ENCODE measurements at places on chromosomes 3 and 15.

DNA sequence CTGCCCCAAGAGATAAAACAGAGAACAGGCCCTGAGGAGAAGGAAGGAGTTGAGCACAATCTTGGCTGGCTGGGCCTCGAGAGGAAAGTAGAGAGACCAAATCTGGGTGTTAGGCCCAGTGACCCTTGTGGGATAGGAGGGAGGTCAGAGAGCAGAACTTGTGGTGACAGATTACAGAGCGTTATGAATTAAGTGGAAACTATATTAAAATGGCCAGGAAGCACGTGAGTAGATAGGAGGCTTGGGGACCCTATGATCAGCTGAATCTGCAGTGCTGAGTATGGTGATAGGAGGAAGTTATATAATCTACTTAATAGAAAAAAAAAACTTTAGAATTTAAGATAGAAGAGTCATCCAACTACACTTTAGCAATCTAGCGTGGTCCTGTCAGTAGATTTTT, 30.0 kb downstream of the ST6GAL1 start:
- DNase-seq: no peak

DNA sequence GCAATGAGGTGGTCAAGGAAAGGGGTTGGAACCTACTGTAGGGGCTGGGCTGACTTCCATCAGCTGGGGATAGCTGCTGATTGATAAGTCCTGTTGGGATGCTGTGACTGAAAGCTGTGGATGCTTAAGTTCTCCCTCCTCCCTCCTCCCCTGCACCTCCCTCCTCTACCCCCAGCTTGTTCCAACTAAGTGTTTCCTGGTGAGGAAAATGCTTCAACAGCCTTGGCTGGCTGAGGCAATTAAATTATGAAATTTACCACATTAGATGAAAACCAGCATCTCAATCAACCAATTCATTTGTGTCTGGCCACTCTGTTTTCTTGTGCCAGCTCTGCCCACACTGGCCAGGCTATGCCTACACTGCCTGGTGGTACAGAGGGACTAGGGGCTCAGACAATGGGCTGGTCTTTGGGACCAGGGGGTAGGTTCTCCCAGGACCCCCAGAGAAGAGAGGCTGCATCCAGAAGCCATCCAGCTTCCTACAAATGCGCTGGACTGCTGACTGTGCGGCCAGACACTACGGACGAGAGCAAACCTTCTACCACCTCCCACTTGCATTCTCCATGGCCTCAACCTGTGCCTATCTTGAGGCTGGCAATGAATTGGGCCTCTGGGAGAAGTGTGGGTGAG, 2.5 kb downstream of the KLHL25 start:
- no peak for DNase-seq

- DNase-seq: no peak
Measured at GRCh38 chr3:13788522-13789424, 91.1 kb downstream of the WNT7A start.

GRCh38 chr3:105780107-105780506, 88.7 kb downstream of the CBLB start:
- no peak for DNase-seq

- DNase-seq: no peak
Measured at GRCh38 chr15:91186904-91187656, 87.0 kb downstream of the SV2B start.

DNA sequence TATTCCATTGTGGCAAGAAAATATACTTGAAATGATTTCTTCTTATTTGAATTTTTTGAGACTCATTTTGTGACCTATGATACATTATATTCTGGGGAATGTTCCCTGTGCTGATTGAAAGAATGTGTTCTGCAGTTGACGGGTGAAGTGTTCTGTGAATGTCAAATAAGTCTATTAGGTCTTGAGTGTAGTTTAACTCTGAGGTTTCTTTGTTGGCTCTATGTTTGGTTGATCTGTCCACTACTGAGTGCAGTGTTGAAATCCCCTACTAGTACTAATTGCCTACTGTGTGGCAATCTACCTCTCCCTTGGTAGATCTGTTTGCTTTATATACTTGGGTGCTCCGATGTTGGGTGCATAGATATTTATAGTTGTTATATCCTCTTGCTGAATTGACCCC, 46.3 kb upstream of the VEPH1 start:
- no peak for DNase-seq

Data from stimulated activated CD8-positive, alpha-beta memory T cell treated with anti-CD3 and anti-CD28 coated beads, Interleukin-2, amount 100 ng/mL, for 1 hour (primary cell).